ENCODE measurements at places on chromosomes 4 and X.

GRCh38 chr4:72909461-72909860 lies 160.1 kb downstream of the COX18 start:
- peak; percentile 48 for DNase-seq

DNA sequence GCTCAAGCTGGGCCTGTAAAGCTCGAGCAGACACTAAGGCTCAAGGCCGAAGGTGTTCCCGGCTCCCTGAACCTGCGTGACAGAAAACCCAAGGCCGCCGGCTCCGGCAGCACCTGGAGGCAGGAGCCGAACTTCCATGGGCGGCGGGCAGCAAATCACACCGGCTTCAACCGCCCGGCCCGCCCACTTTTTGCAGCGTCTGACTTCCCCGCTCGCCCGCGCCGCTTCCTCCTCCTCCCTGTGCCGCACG lies 940 bp upstream of the NSD2 start:
- DNase-seq: peak; percentile 88

DNA sequence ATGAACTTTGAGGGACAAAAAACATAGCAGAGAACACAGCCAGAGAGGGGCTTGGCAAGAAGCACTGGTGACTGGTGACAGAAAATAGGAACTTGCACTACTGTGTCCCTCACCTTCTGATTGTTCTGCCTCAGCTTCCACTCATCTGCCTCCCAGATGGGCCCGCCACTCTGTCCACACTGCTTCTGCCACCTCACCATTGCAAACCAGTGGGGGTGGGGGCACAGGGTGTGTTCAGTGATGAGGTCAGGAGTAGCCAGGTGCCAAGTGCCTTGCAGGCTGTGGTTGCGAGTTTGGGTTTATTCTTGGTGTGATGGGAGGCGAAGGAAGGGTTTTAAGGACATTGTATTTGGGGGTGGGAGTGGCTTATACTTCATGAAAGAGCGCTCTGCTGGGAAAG lies 9.1 kb upstream of the UBA1 start:
- DNase-seq: no peak

GRCh38 chrX:115892787-115893671 lies 277.5 kb upstream of the AGTR2 start:
- no peak for DNase-seq

- DNase-seq: no peak
These were observed 1969.3 kb downstream of the PCDH7 start for GRCh38 chr4:32689518-32689917.

Data from D341Med (cell line).